Glomerular endothelial cell (primary cell): ENCODE measurements at places on chromosomes 13 and 19.

- no peak for DNase-seq
Observed at GRCh38 chr19:17862711-17863519, 3.2 kb downstream of the RPL18A start.

DNA sequence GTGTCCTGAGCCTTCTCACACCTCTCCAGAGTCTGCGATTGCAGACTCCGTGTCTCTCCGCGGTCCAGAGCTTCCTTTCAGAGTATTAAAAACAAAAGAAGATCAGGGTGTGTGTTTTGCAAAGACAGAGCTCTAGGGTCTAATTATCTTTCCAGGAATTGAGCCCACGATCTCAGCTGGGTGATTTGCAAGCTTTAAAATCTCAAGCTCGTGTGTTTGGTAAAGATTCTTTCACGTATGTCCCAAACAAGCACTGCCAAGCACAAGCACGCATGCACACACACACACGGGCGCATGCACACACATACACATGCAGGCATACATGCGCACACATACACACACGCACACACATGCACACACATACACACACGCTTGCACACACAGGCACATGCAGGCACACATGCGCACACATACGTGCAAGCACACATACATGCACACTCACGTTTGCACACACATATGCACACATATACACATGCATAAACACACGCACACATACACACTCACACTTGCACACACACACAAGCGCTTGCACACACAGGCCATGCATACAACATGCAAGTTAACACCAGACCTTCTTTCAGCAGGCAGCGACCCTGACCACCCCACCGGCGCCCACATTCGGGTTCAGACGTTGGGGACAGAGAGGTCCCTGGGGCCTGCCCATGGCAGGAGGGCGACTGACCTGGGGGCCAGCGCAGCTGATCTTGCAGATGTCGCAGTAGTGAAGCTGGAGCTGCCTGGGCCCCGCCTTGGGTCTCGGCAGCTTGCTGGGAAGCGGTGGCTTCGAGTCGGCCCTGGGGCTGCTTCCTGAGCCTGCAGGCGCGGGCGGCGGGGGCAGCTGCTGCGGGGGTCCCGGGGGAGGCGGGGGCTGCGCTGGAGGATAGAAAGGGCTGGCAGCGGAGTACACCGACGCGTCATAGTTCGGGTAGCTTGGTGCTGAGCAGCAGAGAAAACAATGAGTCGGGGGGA, 37.9 kb downstream of the ZFR2 start:
- DNase-seq, result no peak

DNA sequence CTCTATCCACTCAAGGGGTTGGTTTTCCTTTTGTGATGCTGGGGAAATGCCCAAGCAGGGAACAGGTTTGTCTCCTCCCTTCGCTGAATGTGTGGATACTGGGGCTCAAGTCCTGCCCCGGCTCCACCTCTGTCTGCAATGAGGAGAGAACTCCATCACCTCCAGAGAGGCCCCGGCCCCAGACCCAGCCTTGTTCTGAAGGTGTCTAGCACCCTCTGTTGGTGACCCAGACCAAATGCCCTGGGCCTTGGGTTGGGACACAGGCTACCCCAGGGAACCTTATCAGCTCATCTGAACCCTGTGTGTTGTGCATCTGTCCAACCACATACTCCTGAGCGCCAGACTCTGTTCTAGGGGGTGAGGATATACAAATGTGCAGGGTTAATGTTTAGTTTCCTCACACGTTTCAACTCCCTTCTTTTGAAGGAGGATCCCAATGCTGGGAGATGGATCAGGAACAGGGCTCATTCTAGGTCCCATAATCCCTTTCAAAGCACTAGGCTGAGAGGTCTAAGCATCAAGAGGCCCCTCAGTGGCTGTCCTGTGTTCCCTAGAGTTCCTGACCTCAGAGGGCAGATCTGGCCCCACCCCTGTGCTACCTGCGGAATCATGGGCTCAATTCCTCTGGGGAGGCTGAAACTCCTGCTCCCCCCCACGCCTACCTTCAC, 112.5 kb upstream of the SLC7A1 start:
- DNase-seq, result peak; percentile 20

DNA sequence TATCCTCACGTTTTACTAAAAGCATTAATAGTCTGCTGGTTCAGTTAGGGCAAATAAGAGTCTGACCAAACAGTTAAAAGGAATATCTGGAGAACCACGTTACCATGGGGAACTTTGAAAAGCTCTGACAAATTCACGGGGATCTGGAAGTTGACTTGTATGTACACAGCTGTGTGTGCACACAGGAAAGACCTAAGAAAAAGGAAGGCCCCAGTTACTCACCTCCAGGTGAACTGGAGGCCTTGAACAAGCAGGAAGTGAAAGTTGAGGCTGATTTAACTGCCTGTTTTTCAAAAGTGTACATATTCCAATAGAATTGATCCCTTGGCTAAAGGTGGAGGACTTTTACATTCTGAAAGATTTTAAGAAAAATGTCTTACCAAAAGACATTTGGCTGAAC, 1891.6 kb upstream of the PCDH20 start:
- no peak for DNase-seq

DNA sequence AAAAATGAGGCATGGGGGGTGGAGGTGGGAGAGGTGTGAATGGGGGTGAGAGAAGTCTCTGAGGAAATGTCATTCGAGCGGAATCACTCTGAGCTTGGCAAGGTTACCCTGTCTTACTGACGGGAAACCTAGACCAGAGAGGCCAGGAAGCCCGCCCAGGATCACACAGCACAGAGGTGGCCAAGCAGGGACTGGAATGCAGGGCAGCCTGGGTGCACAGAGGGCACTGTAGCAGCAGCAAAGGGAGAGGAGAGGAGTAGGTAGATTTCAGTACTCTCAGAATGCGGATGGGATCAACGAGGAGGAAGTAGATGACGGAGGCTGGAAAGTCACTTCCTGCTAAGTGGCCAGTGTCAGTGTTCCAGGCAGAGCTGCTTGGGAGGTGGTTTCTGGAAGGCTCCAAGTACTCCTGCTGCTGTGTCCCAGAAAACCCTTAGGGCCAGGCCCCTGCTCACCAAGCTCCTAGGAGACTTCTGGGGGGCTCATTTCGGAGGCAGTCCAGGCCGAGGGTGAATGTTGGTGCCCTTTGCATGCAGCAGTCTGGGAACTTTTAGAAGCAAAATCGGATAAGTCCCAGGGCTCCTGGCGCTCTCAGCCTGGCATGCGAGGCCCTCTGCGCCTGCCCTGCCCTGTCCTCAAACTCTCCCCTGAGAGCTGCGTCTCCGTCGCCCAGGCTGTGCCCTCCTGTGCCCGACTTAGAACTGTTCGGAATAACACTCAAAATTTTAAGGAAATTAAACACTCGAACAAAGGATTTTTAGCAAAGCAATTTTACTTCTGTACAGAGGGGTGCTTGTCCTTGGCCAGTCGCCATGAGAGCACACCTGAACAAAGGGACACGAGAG, 33.5 kb downstream of the DNM2 start:
- peak; percentile 44 for DNase-seq

GRCh38 chr19:51251468-51251820, 564 bp downstream of the SIGLECL1 start:
- no peak for DNase-seq

DNA sequence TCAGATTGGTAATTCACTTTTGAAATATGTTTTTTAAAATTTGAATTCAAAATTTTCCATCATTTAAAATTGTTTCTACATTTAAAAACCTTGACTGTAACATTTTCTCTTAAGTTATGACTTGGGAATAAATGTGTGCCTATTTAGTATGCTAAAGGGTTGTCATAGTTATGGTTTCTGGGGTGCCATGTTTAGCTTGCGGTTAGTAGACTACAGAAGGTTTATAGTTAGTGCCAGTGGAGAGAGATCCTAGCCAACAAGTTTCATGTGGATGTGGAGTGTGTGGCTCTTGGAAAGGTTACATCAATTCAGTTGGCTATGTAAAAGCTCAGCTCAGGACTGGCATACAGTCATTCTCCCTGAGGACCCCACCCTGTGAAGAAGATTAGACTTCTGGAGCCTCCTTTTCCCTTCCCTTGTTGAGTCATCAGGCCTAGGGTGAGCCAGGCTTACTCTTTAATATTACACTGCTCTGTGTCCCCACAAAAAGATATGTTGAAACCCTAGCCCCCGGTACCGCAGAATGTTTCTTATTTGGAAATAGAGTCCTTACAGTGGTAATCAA, 20.4 kb downstream of the LMO7 start:
- no peak for DNase-seq

DNA sequence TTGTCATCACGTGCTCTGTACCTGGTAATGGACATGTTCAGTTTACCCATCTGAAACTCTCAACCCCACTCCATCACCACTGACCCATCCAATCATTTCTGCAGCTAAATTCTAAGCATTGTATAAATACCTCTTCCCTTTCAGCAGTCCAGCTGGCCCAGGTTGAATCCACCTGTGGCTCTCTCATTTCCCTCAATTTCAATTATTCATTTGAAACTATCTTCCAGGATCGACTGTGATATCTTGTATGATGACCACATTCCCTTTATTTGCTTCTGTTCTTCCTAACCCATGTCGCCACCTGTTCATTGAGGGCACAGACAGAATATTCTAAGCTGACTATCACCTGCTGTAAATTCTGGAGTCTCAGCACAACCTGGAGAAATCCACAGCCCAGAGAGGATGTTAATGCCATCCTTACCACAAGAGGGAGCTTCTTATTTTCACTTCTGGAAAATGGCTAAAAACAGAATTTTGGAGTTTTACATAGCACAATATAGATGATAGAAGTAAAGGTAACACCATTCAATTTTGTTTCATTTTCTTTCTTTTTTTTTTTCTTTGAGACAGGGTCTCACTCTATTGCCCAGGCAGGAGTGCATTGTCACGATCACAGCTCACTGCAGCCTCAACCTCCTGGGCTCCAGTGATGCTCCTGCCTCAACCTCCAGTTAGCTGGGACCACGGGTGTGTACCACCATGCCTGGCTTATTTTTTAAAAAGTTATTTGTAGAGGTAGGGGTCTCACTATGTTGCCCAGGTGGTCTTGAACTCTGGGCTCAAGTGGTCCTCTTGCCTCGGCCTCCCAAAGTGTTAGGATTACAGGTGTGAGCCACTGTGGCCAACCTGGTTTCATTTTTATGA, 38.6 kb downstream of the ZNF823 start:
- DNase-seq, result no peak

GRCh38 chr13:112900226-112900600, 68.8 kb upstream of the MCF2L start:
- no peak for DNase-seq

DNA sequence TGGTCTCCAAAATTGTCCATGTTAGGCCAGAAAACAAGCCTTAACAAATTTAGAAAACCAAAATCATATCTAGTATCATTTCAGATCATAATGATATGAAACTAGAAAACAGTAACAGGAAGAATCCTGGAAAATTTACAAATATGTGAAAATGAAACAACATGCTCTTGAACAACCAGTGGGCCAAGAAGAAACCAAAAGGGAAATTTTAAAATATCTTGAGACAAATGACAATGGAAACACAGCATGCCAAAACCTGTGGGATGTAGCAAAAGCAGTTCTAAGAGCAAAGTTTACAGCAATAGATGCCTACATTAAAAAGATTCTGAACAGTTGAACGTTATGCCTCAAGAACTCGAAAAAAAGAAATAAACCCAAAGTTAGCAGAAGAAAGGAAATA, 32.6 kb downstream of the VWA8 start:
- no peak for DNase-seq

- DNase-seq, result no peak
Observed at GRCh38 chr19:47723581-47723940, 10.3 kb downstream of the EHD2 start.

DNA sequence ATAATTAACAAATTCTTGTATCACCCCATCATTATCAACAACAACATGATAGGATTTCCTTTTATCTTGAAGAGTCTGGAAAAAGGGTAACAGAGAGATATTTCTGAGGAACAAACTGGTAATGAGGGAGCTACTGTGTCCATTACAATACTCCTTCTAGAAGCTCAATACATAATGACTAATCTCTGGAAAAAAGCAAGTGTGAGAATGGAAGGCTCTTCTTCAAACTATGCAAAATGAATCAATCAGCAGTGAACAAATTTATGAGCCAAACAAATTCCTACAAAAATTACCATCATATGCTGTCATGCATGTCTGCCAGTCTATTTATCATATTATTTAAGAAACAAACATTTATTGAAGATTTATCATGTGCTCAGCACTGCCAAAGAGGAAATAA, 30.0 kb upstream of the USPL1 start:
- DNase-seq, result no peak

DNA sequence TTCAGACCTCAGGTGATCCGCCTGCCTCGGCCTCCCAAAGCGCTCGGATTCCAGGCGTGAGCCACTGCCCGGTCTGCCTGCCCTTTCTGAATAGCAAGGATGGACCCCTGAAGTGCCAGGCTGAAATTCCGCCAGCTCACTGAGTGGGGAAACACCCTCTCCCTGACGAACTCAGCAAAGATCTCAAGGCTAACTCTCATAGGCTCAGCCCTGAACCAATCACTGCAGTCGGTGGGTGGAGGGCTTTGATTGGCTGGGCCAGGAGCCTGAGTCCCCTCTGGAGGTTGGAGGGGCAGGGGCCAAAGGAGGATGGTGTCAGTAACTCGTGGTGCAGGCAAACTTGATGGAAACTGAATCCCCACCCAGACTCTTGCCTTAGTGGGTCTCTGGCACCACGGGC, 11.2 kb upstream of the COMP start:
- no peak for DNase-seq

- no peak for DNase-seq
Observed at GRCh38 chr13:30559274-30559673, 58.4 kb upstream of the USPL1 start.

GRCh38 chr19:40622773-40623075, 21.6 kb downstream of the LTBP4 start:
- DNase-seq, result no peak
